ENCODE measurements at places on chromosomes 1 and 21.

GRCh38 chr1:96510391-96510790, 211.2 kb upstream of the PTBP2 start:
- no peak for DNase-seq

- DNase-seq: peak; percentile 62
Measured at GRCh38 chr1:119081267-119081666, 59.2 kb downstream of the WARS2 start.

DNA sequence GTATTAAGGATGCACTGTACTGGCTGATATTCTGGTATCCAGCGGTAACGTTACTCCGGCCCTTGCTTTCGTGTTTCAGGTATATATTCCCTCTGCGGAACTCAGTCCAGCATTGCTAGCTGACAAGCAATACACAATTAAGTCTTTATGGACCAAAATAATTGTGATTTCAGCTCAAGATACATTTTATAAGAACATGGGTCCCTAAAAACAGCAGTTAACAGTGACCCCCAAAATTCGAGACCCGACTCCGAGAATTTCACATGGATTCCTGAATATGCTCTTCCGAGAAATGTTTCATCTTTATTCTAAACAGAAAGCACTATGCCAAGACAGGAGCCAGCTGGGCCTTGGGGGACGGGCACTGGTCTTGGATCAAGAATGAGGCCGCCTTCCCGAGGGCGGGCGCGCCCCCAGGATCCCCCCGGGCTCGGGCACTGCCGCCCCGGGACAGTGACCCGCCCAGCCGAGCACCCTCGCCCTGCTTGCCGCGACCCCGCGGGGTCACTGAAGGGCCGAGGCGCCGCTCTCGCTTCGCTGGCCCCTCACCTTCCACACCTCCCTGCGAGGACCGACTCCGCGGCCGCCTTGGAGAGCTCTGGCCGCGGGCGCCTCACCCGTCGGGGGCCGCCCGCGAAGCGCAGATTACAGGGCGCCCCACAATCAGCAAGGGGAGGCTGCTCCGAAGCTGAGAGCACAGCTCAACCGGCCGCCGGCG, 610 bp downstream of the SCYL3 start:
- peak; percentile 41 for DNase-seq

- no peak for DNase-seq
Measured at GRCh38 chr1:176096015-176096414, 111.1 kb downstream of the COP1 start.

- DNase-seq: no peak
Measured at GRCh38 chr1:204036882-204037655, 35.8 kb upstream of the SOX13 start.

- no peak for DNase-seq
Measured at GRCh38 chr1:177023249-177023648, 141.3 kb downstream of the ASTN1 start.

GRCh38 chr1:215744419-215744818, 177.3 kb downstream of the KCTD3 start:
- no peak for DNase-seq

DNA sequence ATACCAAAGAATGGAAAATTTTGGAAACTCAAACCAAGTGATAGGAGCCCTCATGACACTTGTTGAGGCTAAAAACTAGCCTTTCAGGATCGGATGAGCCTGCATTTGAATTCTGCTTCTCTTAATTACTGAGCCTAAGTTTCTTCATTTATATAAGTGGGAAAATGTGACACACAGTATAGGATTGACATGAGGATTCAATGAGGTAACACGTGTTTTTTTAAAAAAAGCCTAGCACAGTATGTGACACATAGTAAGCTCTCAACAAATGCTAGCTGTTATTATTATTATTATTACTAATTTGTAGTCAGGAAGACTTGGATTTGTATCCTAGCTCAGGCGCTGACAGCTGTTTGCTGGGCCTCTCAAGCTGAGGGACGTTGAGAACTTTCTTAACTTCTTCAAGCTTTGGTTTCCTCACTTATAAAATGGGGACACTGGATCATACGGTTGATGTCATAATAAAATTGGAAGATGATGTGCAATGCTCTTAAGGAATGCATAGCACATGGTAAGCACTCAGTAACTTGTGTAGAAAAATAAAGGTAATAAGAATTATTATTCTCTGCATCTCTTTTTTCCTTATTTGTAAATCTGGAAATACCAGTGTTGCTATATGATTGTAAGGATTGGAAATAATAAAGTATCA, 55.4 kb upstream of the JUN start:
- DNase-seq: no peak
